ENCODE measurements at places on chromosomes 13 and 19. TPM values are rescaled to one million over a fixed set of nuclear protein-coding genes. Genes with fewer than 3 reads are reported as not detected.
A peak's percentile ranks its signal among the peaks of the same experiment; 100 is the strongest.

CRLF1 gene
- total RNA-seq, result not detected

- H3K27me3 ChIP-seq, result no peaks in the 10 kb centered on the region
- H3K36me3 ChIP-seq, result no peaks in the 10 kb centered on the region
- no peak overlapping the region for H3K4me3 ChIP-seq
- H3K27ac ChIP-seq, result no peak overlapping the region
- DNase-seq, result no peak
- no peaks in the 10 kb centered on the region for H3K4me1 ChIP-seq
Measured at GRCh38 chr13:70723732-70724131, 615.5 kb upstream of the KLHL1 start.

DNA sequence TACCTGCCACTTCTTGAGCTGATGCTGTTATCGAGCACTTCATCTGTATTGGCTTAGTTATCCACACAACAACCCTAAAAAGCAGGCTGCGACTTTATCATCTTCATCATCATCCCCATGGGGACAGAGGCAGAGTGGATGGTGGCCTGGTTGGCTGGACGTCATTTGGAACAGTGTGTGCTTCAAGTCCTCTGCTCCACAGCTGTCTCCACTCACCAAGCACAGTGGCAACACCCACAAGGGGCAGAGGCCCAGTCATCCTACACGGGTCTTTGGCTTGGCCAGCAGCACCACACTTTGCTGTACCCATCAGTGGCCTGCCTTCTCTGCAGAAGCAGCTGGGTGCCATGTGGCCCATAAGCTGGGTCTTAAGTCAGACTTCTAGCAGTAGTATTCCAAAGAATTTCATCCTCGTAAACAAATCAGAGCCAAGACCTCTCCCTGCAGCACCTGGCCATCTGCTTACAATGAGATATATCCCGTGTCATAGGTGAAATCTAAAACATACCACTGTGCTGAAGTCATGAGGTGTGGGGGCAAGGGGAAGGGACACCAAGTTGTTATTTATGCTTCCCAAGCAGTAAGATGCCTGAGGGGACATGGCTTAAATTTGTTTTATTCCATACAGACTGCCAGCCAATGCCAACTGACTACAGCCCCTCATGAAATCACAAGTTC lies 47.9 kb upstream of the EPHX3 start:
- no peak for DNase-seq
- H3K27me3 ChIP-seq, result no peaks in the 10 kb centered on the region
- H3K36me3 ChIP-seq, result peaks cover 1% of the 10 kb centered on the region
- peak overlapping the region; percentile 32 for H3K27ac ChIP-seq
- no peak overlapping the region for H3K4me3 ChIP-seq
- H3K4me1 ChIP-seq, result peaks cover 88% of the 10 kb centered on the region

- peaks cover 5% of the 10 kb centered on the region for H3K36me3 ChIP-seq
- no peaks in the 10 kb centered on the region for H3K4me1 ChIP-seq
- H3K4me3 ChIP-seq, result no peak overlapping the region
- DNase-seq, result no peak
- H3K27me3 ChIP-seq, result no peaks in the 10 kb centered on the region
Measured at GRCh38 chr19:647566-648284, 8.0 kb downstream of the FGF22 start.

- peak overlapping the region; percentile 99 for H3K27ac ChIP-seq
- no peaks in the 10 kb centered on the region for H3K27me3 ChIP-seq
- H3K36me3 ChIP-seq, result peaks cover 4% of the 10 kb centered on the region
- DNase-seq, result no peak
Measured at GRCh38 chr19:48720251-48720612, 707 bp upstream of the MAMSTR start.

GDF15 gene
- total RNA-seq, result not detected

KIR2DL3 gene
- not detected for total RNA-seq

DNA sequence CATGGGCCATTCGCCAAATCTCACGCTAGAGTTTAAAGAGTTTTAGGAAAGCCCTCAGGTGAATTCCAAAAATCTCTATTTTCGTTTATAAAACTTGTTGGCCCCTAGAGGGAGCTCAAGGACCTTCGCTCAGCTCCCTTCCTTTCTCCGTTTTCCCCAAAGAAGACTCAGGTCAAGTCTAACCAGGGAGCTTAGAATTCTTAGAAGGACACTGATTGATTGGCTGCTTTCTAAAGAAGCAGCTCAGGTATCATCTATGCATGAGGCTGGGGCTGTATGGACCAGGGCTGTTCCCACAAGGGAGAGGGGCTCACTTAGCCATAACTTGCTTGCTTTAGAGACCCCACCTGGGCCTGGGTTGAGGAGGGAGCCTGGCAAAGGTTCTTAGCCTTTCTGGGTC lies 20.5 kb downstream of the DZIP1 start:
- H3K27ac ChIP-seq, result no peak overlapping the region
- H3K27me3 ChIP-seq, result peaks cover 11% of the 10 kb centered on the region
- no peaks in the 10 kb centered on the region for H3K36me3 ChIP-seq
- DNase-seq, result peak; percentile 35
- H3K4me1 ChIP-seq, result no peaks in the 10 kb centered on the region

- DNase-seq, result no peak
- H3K27ac ChIP-seq, result no peak overlapping the region
- no peaks in the 10 kb centered on the region for H3K27me3 ChIP-seq
- H3K36me3 ChIP-seq, result peaks cover 29% of the 10 kb centered on the region
Measured at GRCh38 chr13:26220575-26220974, 1.5 kb downstream of the RNF6 start.

- no peak for DNase-seq
- H3K36me3 ChIP-seq, result no peaks in the 10 kb centered on the region
- no peak overlapping the region for H3K4me3 ChIP-seq
- no peaks in the 10 kb centered on the region for H3K4me1 ChIP-seq
- no peak overlapping the region for H3K27ac ChIP-seq
Measured at GRCh38 chr13:26230703-26231102, 8.6 kb upstream of the RNF6 start.

GRCh38 chr13:59631271-59631670 lies 532.5 kb downstream of the DIAPH3 start:
- H3K36me3 ChIP-seq, result no peaks in the 10 kb centered on the region
- no peaks in the 10 kb centered on the region for H3K4me1 ChIP-seq
- no peak overlapping the region for H3K4me3 ChIP-seq
- no peak overlapping the region for H3K27ac ChIP-seq
- H3K27me3 ChIP-seq, result no peaks in the 10 kb centered on the region

DNA sequence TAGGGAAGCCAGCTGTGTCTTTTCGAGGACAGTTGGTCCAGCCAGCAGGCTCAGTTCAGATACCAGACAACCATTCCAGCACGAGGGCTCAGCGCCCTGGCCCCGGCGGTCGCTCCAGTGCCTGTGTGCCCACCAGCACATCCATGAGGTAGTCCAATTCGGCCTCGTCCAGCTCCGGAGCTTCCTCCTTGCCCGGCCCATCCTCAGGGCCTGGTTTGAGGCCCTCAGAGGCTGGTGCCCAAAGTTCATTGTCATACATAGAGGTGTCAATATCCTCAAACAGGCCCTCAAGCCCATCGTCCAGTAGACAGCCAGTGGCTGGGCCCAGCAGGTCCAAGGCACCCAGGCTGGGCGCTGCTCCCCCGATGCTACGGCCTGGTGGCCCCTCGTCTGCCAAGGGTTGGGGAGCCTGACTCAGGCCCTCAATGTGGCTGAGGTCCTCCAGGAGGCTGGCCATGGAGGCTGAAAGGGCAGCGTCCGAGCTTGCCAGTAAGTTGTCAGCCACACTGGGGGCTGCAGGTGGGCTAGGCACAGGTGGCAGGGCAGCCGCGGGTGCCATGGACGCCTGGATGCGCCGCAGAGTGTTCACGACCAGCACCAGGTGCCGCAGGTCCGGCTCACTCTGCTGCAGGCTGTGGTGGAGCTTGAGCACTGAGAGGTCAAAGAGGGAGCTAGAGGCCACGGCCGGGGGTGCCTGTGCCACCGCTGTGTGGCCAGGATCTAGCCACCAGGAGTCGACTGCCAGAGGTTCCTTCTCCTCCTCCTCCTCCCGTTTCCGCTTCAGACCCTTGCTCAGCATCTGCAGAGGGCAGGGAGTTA lies 2.8 kb downstream of the SERTAD1 start:
- H3K27me3 ChIP-seq, result no peaks in the 10 kb centered on the region
- H3K36me3 ChIP-seq, result peaks cover 17% of the 10 kb centered on the region
- peaks cover 14% of the 10 kb centered on the region for H3K4me1 ChIP-seq

- DNase-seq, result no peak
- peaks cover 10% of the 10 kb centered on the region for H3K36me3 ChIP-seq
- no peaks in the 10 kb centered on the region for H3K27me3 ChIP-seq
- H3K27ac ChIP-seq, result no peak overlapping the region
- H3K4me1 ChIP-seq, result peaks cover 8% of the 10 kb centered on the region
Measured at GRCh38 chr13:39887387-39887786, 231.9 kb downstream of the COG6 start.

- H3K36me3 ChIP-seq, result peaks cover 47% of the 10 kb centered on the region
- peaks cover 71% of the 10 kb centered on the region for H3K4me1 ChIP-seq
- no peaks in the 10 kb centered on the region for H3K27me3 ChIP-seq
- DNase-seq, result peak; percentile 88
- H3K4me3 ChIP-seq, result peak overlapping the region; percentile 94
Measured at GRCh38 chr19:1269478-1270212, 513 bp downstream of the CIRBP start.

GRCh38 chr13:30305456-30305970 lies 1.8 kb downstream of the KATNAL1 start:
- H3K27ac ChIP-seq, result no peak overlapping the region
- no peak for DNase-seq
- H3K4me3 ChIP-seq, result peak overlapping the region; percentile 42
- peaks cover 17% of the 10 kb centered on the region for H3K4me1 ChIP-seq
- H3K36me3 ChIP-seq, result no peaks in the 10 kb centered on the region

DNA sequence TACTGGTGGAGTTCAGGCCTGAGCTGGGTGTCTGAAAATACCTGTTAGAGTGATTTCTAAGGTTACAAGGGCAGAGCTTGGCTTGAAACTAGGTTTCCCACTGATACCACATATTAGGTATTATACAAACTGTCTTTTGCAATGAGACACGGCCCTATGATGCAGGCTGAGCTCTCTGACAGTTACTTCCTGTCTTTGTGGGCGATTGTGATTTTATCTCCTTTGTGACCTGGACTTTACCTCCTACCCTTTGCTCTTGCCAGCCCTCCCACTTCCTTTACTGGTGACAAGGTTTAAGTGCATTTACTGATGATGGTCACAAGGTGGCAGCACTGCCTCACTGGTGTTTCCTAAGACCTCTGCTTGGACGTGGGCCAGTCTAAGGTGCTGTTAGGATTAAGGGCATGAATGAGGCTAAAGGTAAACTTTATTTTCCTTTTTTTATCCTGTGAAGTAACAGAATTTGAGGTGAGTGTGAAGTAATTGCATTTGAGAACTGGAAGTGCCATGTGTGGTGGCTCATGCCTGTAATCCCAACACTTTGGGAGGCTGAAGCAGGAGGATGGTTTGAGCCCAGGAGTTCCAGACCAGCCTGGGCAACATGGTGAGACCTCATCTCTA lies 7.7 kb upstream of the CXCL17 start:
- H3K36me3 ChIP-seq, result no peaks in the 10 kb centered on the region
- H3K27ac ChIP-seq, result no peak overlapping the region
- H3K27me3 ChIP-seq, result no peaks in the 10 kb centered on the region
- H3K4me3 ChIP-seq, result no peak overlapping the region
- DNase-seq, result peak; percentile 91

ZNF85 gene
- total RNA-seq, result 18.6 TPM

- H3K27ac ChIP-seq, result no peak overlapping the region
- no peaks in the 10 kb centered on the region for H3K36me3 ChIP-seq
- no peaks in the 10 kb centered on the region for H3K27me3 ChIP-seq
- DNase-seq, result no peak
Measured at GRCh38 chr19:29630655-29631054, 24.6 kb downstream of the POP4 start.

- H3K27ac ChIP-seq, result no peak overlapping the region
- no peak for DNase-seq
- H3K4me3 ChIP-seq, result no peak overlapping the region
- no peaks in the 10 kb centered on the region for H3K27me3 ChIP-seq
Measured at GRCh38 chr19:23203841-23204344, 46.3 kb downstream of the ZNF724 start.

CDX2 gene
- not detected for total RNA-seq

- peaks cover 47% of the 10 kb centered on the region for H3K4me1 ChIP-seq
- peaks cover 36% of the 10 kb centered on the region for H3K36me3 ChIP-seq
- H3K27ac ChIP-seq, result peak overlapping the region; percentile 96
Measured at GRCh38 chr19:41548954-41549688, 26.8 kb upstream of the CEACAM21 start.

MAST3 gene
- total RNA-seq, result 23.1 TPM

CCDC169 gene
- total RNA-seq, result not detected

CPB2 gene
- total RNA-seq, result not detected

KIR3DL1 gene
- not detected for total RNA-seq

GRCh38 chr13:37109051-37109678 lies 3.7 kb upstream of the CSNK1A1L start:
- no peak for DNase-seq
- H3K27ac ChIP-seq, result no peak overlapping the region
- H3K36me3 ChIP-seq, result no peaks in the 10 kb centered on the region
- H3K4me3 ChIP-seq, result no peak overlapping the region

DNA sequence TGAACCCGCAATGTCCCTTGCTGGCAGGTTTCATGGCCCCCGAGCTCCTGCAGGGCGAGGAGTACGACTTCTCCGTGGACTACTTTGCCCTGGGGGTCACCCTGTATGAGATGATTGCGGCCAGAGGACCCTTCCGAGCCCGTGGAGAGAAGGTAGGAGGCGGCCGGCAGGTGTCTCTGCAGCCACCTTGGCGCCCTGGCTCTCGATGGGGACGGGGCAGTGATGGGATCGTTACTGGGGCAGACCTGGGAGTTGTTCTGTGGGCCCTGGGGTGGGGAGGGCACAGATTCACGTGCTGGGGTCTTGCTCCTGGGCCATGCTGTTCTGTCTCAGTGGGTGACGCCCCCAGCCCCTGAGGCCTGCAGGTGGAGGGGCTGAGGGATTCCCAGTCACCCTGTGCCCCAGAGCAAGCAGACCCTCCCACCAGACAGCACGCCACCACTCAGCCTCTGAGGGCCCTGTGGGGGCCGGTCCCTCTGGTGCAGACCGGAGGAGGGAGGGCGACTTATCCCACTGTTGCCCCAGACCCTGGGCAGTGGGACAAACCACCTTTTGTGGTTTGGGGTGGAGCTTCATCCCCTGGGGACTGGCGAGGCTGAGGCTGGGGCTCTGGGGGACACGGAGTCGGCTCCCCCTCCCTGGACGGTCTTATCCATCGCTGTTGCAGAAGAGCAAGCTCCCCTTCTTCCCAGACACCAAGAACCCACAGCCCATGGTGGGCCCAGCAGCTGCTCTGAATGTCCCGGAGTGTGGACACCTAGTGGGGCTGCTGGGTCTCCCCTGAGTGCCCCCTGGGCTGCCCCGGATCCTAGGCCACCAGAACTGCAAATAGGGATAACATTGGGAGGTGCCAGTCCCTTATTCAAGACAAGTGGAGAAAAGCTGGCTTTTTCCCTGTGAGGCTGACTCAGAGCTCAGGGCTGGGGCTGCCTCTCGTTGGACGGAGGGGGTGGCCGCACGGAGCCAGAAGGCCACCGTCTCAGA lies 27.5 kb upstream of the TMEM255B start:
- no peak overlapping the region for H3K4me3 ChIP-seq
- no peak overlapping the region for H3K27ac ChIP-seq
- no peaks in the 10 kb centered on the region for H3K4me1 ChIP-seq

GRCh38 chr13:81568824-81569223 lies 1227.9 kb upstream of the SPRY2 start:
- no peak overlapping the region for H3K27ac ChIP-seq
- no peak for DNase-seq
- no peak overlapping the region for H3K4me3 ChIP-seq
- H3K27me3 ChIP-seq, result no peaks in the 10 kb centered on the region
- H3K4me1 ChIP-seq, result no peaks in the 10 kb centered on the region
- H3K36me3 ChIP-seq, result no peaks in the 10 kb centered on the region

Measured in activated CD8-positive, alpha-beta T cell treated with anti-CD3 and anti-CD28 coated beads for 36 hours (primary cell).